CD4-positive, alpha-beta T cell treated with Interleukin-4 for 4 hours (primary cell): ENCODE measurements at places on chromosomes 1 and 21.

- DNase-seq, result no peak
Observed at GRCh38 chr1:191582169-191582568, 576.1 kb upstream of the RGS18 start.

DNA sequence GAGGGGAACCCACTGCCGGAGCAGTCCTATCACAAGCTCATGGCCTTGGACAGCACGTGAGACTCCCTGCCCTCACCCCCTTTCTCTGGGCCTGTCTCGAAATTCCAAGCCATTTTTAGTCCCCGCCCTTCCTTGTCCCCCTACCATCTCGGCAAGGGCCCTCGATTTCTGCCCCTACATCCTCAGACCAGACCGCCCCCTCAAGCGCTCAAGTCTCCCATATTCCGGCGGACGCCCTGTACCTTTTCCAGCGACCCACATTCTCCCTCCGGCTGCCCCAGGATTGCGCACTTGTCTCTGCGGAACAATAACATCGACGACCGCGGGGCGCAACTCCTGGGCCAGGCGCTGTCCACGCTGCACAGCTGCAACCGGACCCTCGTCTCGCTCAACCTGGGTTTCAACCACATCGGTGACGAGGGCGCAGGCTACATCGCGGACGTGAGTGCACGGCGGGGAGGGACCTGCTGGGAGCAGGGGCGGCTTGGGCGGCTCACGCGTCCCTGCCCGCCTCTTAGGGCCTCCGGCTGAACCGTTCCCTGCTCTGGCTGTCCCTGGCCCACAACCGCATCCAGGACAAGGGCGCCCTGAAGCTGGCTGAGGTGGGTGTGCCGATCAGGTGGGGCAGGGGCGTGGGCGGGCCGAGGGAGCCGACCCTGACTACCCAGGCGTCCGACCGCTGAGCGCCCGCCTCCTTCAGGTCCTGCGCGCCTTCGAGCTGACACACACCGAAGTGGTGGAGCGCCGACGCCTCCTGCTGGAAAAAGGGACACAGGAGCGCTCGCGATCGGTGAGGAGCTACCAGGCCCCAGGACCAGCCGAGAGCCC is 7.0 kb downstream of the LRRC71 start:
- DNase-seq, result peak; percentile 25

DNA sequence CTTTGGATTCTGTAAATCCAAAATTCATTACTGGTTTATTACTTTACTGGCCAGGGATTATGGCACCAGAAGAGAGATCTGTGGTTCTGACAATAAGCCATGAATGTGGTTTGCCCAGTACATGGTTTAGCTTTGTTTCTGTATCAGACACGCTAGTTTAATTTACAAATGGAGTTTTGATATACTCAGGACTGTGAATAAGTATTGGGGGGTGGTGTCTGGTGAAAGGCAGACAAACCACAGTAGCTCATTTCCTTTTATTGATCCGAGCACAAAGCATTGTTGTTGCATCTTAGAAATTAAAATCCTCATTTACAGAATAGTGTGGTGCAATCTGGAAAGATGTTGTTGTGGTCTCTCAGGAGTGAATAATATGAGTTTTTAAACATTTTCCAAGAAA is 96.0 kb downstream of the ST6GALNAC3 start:
- DNase-seq, result no peak

DNA sequence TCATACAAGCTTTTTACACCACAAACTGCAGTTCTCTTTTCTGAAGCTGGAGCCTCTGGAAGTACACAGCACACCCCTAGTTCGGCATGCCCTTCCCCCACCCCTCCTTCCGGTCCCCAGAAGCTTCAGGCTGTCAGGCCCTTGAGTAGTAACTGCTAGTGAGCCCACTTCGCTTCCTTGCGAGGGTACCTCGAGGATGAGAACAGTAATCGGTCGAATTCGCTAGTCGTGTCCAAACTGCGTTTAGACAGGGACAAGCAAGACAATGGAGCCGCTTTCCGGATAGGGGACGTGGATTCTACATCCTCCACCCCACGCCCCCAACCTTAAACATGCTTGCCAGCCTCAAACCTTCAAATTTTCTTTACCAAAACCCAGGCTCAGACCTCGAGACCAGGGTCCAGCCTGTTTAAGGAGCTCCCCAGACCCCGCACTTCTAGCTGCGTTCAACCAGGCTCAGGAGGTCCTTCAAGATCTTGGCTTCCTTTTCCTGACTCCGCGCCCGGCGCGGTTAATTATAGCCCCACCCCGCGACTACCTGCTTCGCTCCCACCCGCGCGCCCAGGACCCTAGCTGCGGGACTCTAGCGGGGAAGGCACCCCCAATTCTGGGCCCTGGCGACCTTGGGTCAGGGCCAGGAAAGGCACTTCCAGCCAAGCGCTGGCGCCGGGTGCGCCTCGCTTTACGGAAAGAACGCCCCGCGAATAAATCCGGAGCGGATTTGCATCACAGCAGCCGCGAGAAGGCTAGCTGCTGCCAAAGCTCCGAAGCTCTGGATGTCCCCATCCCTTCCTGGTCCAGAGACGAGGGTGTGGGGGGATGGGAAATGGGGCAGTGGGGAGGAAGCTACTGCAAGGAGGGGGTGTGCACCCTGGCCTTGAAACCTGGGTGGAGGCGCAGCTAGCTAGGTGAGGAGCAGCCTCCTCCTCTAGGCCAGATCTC is 8.1 kb upstream of the TSPAN1 start:
- peak; percentile 22 for DNase-seq

GRCh38 chr1:210446479-210446878 is 117.8 kb downstream of the HHAT start:
- DNase-seq, result peak; percentile 76

DNA sequence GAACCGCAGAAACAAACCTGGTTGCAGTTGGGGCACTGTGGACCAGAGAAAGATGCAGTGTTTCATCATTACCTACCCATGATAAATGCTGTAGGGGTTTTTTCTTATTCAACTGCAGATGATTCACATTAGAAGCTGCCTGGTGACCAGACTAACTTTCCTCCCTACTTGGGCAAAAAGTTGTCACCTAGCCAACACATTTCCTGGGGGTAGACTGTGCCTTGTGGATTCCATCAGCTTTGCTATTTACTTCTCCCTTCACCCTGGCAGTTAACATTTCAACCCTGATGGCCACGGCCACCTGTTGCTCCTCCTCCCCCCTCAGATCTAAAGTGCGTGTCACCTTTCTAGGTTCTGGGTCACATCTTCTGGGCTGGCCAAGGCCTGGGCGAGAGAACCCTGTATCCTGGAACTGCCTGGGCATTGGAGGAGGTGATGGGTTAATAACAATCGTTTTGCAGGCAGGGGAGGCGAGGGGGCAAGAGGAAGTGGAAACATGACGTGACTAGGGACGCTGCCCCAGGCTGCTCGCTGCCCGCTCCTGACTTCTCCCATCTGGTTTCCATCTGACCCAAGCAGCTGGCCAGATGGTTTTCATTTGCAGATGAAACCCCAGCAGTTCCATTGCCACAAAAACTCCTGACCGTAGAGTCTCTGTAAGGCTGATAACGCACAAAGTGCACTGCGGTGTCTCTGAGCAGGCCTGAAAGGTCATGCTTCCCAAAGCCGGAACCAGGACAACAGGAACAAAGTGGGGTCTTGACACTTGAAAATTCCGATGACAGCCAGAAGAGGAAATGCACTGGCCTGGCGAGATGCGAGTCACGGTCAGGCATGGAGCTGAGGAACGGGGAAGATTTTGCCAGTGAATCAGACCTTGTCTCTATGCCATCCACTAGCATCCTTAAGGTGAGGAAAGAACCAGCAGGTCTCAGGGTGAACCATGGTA is 36.6 kb downstream of the CAPZB start:
- DNase-seq, result peak; percentile 41

GRCh38 chr1:181386340-181386739 is 97.0 kb upstream of the CACNA1E start:
- DNase-seq, result no peak

- DNase-seq, result no peak
Observed at GRCh38 chr1:223700942-223701637, 11.2 kb upstream of the CAPN2 start.

- no peak for DNase-seq
Observed at GRCh38 chr1:17014671-17015567, 3.2 kb upstream of the ATP13A2 start.

- DNase-seq, result no peak
Observed at GRCh38 chr1:24393892-24394291, 19.7 kb downstream of the STPG1 start.

GRCh38 chr1:55062801-55063576 is 23.6 kb downstream of the PCSK9 start:
- no peak for DNase-seq

GRCh38 chr1:18640228-18641004 is 9.8 kb downstream of the PAX7 start:
- no peak for DNase-seq

GRCh38 chr1:111565079-111565478 is 54.5 kb upstream of the RAP1A start:
- DNase-seq, result no peak

DNA sequence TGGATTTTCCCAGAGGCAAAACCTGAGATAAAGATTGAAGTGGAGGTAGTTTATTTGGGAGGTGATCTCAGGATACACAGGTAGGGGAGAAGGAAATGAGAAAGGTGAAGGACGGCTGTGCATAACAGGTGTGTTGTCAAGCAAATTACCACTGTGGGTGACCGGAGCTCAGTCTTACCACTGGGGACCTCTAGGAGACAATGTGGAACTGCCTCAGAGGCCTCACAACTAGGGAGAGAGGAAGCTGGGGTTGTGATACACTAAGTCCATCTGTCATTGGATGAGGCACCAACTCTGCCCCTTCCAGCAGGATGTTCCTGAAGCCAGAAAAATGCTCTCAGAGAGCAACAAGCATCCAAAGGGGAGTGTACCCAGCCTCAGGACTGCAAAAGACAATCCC is 32.6 kb downstream of the GRIK3 start:
- no peak for DNase-seq

- no peak for DNase-seq
Observed at GRCh38 chr21:27429710-27430341, 462.9 kb upstream of the ADAMTS5 start.

DNA sequence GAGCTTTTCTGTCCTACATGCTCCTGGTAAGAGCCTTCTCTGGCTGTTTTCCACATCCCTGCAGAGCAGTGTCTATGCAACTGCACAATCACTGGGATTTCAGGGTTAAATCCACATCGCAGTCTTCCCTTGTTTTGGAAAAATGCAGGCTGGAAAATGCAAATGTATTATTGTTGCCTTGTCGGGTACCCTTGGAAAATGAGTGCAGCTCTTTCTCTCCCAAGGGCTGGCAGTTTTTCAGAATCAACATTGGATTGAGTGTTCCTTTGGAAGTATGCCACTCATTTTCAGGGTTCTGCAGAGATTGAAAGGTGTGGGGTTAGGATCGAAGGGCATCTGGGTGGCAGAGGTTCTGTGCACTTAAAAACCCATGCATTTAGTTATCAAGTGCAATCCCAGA is 3.2 kb downstream of the NOS1AP start:
- DNase-seq, result no peak

- DNase-seq, result no peak
Observed at GRCh38 chr1:181383695-181384094, 99.6 kb upstream of the CACNA1E start.

DNA sequence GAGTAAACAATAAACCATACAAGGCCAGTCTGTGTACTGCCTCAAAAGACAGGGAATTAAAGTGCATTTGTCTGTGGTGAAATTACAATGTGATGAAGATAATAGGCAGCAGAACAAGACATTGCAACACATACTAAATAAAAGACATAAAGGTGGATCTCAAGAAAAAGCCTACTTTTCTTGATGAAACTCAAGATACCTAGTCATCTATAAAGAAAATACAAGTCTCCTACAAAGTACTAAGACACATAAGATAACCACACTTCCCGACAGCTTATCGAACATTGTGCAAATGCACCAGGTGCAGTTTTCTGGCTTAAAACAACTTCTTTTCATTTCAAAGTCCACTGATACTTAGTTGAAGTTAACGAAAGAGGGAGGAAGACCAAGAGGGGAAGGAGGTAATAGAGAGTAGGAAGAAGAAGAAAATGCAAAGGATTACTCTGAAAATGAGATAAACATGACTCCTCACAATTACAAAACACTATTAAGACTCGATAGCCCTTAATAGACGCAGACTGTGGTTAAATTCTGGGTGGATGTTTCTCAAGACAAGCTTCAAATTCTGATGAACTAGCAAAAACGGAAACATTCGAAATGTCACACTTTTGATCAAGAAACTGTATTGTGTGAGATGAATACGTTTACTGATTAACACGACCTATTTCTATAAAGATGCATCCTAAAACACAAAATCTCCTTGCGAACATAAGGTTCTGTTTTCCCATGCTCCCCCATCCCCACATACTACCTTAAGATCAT is 2.0 kb downstream of the HNRNPR start:
- DNase-seq, result peak; percentile 57

DNA sequence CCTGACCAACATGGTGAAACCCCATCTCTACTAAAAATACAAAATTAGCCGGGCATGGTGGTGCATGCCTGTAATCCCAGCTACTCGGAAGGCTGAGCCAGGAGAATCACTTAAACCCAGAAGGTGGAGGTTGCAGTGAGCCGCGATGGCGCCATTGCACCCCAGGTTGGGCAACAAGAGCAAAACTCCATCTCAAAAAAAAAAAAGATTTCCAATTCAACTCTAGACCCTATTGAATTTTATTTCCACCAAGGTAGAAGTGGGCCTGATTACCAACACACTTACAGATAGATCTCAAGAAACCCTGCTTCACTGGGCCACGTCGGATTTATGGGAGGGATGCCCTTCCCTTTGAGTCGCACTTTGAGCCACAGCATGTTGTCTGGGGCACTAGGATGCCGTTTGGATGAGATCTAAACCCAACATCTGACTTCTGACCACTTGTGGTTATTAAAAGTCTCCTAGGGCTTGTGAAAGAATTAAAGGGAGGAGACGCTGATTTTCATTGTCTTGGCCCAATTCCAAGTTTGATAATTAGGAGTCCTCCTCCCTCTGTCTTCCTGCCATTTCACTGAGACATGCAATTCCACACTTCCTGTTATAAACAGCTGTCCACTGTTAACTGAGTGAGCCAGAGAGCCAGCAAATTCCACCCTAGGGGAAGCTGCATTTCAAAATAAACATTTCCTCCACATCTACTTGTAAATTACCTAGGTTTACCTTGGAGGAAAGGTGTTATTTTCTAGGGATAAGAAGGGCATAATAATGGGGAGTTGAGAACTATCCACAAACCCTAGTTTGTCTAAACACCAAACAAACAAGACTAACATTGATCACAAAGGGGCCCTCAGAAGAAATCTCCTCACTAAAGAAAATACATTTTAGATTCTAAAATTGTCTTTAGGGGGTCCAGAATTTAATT is 5.2 kb upstream of the RERE start:
- no peak for DNase-seq

GRCh38 chr1:211017075-211017718 is 116.8 kb downstream of the KCNH1 start:
- no peak for DNase-seq

DNA sequence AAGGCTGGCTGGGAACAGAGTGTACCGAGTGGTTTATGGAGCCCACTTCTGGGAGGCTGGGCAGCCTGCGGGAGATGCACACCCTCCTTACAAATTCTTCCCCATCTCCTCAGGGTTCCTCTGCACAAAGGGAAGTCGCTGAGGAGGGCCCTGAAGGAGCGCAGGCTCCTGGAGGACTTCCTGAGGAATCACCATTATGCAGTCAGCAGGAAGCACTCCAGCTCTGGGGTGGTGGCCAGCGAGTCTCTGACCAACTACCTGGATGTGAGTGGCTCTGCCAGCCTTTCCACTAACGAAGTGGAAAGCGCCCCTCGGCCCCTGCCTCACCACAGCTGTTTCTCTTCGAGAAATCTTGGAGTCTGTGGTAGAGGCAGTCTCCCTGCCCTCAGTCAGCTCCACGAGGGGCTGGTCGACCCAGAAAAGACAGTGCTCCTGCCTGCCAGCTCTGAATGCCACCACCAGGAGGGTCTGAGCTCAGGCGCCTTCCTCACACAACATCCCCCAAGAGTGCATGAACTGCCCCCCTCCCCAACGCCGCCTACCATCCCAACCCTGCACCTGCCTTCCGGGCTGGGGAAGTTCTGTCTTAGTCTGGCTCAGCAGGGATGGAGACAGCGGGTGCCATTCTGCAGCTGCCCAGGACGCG is 31.8 kb downstream of the PROK1 start:
- no peak for DNase-seq
